Stimulated activated CD4-positive, alpha-beta T cell treated with anti-CD3 and anti-CD28 coated beads, Interleukin-2, amount 100 ng/mL, for 48 hours (primary cell): ENCODE measurements at places on chromosomes 5 and 9.

- no peak for DNase-seq
Measured at GRCh38 chr9:120396418-120396817, 183.5 kb downstream of the CDK5RAP2 start.

DNA sequence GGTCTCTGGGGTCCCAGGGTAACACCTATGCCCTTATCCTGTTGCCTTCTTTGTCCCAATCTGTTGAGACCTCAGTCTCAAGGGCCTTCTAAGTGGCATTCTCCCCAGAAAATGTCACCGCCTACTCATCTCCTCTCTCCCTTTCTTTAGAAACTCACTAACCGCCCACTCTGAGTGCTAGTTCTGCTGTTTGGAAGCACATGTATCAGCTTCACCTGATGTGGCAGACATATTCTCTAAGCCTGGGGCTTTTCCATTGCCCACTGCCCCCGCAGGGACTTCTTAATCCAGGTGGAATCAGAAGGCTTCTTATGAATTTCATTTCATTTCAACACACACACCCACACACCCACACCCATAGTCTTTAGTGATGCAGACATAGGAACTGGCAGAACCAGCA is 165.1 kb downstream of the ASTN2 start:
- DNase-seq = no peak

- DNase-seq = no peak
Measured at GRCh38 chr5:123486951-123487655, 24.9 kb upstream of the CSNK1G3 start.

- DNase-seq = no peak
Measured at GRCh38 chr9:106314476-106314875, 548.5 kb upstream of the ZNF462 start.

DNA sequence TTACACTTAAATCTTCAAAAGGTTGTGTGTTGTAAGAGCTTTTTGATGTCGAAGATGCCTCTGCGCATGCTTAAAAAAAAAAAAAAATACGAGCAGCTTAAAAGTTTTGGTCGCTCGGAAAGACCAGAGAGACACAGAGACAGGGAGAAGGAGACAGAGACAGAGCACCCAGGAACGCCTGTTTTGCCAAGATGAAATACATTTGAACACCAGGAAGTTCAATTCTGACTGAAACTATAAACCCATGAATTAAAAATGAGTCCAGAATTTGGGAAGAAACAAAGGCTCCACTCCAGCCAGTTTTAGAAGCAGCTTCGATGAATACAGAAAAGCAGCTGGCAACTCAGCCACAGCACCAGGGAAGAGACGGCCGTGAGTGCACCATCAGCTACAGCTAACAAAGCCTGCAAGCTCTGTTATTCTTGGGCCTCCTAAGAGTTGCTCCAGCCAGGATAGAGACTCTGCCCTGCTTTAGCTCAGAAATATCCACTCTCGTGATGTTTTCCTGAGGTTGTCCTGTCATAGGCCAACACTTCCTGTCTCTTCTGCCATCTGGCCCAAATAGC is 2.5 kb upstream of the ZNF474 start:
- DNase-seq = no peak
